IgD-negative memory B cell (primary cell): ENCODE measurements at places on chromosomes 7 and 10. TPM values are rescaled to one million over a fixed set of nuclear protein-coding genes. Genes with fewer than 3 reads are reported as not detected.

Gene LIPJ
- not detected for polyA plus RNA-seq

Gene FGL2
- 23.7 TPM for polyA plus RNA-seq

Gene NUPR2
- not detected for polyA plus RNA-seq

Gene C10orf62
- polyA plus RNA-seq = not detected

Gene ABCA13
- polyA plus RNA-seq = not detected

Gene TMEM130
- not detected for polyA plus RNA-seq

Gene PNLIPRP2
- polyA plus RNA-seq = not detected

Gene CALML3
- not detected for polyA plus RNA-seq

Gene TRPV5
- not detected for polyA plus RNA-seq

Gene CLDN3
- not detected for polyA plus RNA-seq

Gene HOGA1
- not detected for polyA plus RNA-seq

Gene PDE1C
- polyA plus RNA-seq = not detected

Gene GIMAP8
- 1.4 TPM for polyA plus RNA-seq

Gene OR13A1
- polyA plus RNA-seq = 0.55 TPM

Gene HSPA12A
- 6.7 TPM for polyA plus RNA-seq

Gene SFTPD
- not detected for polyA plus RNA-seq

Gene LIPK
- not detected for polyA plus RNA-seq

Gene RRP12
- 15.0 TPM for polyA plus RNA-seq

Gene CALN1
- not detected for polyA plus RNA-seq

Gene GSTO2
- 0.90 TPM for polyA plus RNA-seq

Gene STEAP4
- polyA plus RNA-seq = 0.09 TPM

Gene SSC4D
- polyA plus RNA-seq = not detected

Gene MKX
- not detected for polyA plus RNA-seq

Gene SPDYE5
- 0.24 TPM for polyA plus RNA-seq

Gene EPHB6
- 37.6 TPM for polyA plus RNA-seq

Gene TMEM270
- polyA plus RNA-seq = not detected

Gene UCN3
- polyA plus RNA-seq = not detected

Gene UTF1
- polyA plus RNA-seq = not detected

Gene FAM25G
- not detected for polyA plus RNA-seq

Gene HABP2
- polyA plus RNA-seq = not detected

Gene ZNF503
- not detected for polyA plus RNA-seq

Gene SLC13A1
- polyA plus RNA-seq = not detected

Gene STEAP2
- polyA plus RNA-seq = not detected

Gene FEZF1
- not detected for polyA plus RNA-seq

Gene C10orf67
- not detected for polyA plus RNA-seq

Gene C1QL3
- polyA plus RNA-seq = 0.21 TPM

Gene LIPF
- polyA plus RNA-seq = not detected

Gene DYDC2
- not detected for polyA plus RNA-seq

Gene CALHM3
- not detected for polyA plus RNA-seq

Gene ITGB8
- polyA plus RNA-seq = not detected

Gene SUN3
- polyA plus RNA-seq = not detected

Gene VWA2
- polyA plus RNA-seq = not detected

Gene MRC1
- not detected for polyA plus RNA-seq

Gene PON1
- not detected for polyA plus RNA-seq

Gene TAS2R3
- not detected for polyA plus RNA-seq

Gene ZNF775
- 5.1 TPM for polyA plus RNA-seq

Gene TCTN3
- 55.4 TPM for polyA plus RNA-seq
